Posterior cingulate gyrus (tissue), 11 donors: ENCODE measurements at places on chromosomes 1 and 21.

DNA sequence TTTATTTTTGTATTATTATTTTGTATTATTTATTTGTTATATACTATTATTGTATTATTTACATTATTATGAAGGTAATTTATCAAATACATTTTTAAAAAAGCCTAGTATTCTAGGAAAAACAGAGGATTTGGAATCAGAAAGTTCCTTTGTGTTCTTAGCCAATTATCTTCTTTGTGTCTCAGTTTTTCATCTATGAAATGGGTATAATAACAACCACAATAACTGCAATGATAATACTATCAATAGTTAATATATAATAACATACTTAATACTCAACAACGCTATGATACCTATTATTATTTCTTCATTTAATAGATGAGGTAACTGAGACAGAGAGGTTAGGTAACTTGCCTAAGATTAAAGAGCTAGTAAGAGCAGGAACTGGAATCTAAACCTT lies 80.4 kb upstream of the GNG4 start:
- no peak for DNase-seq

DNA sequence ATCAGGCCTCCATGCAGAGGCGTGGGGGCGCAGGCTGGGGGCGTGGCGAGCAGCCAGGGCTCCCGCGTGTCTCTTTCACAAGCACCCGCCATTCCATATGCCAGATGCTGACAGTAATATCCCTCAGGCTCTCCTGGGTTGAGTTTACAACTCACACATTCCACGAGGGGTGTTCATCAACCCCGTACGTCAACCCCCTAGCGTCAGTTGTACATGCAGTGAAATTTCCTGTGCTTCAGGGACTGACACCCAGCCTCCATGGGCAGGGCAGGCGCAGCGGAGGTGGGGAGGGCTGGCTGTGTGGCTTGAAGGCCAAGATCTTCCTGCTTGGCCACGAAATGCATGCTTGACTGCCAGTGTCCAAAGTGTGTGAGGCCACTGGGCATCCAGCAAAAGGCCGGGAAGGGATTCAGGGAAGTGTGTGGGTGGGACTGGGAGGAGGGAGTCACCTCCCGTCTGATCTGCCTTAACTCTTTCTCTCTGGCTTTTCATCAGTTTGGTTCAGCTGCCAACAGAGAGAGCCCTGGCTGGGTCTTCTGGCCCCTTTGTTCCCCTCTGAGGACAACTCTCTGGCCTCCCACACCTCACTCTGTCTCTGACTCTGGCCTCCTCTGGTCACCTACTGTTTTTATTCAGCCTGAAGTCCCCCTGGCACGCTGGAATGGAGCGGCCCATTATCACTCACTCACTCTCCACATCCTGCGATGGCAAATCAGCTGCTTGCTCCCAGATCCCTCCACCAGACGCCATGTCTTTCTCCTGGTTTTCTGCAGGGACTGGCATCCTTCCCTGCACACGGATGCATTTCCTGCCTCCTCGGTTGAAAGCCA lies 33.8 kb downstream of the CLIC6 start:
- no peak for DNase-seq

GRCh38 chr1:66048011-66048410 lies 255.3 kb downstream of the PDE4B start:
- no peak for DNase-seq

- DNase-seq: no peak
Observed at GRCh38 chr1:18145851-18146618, 38.4 kb downstream of the IGSF21 start.
